ENCODE measurements at places on chromosomes 7 and 10.

DNA sequence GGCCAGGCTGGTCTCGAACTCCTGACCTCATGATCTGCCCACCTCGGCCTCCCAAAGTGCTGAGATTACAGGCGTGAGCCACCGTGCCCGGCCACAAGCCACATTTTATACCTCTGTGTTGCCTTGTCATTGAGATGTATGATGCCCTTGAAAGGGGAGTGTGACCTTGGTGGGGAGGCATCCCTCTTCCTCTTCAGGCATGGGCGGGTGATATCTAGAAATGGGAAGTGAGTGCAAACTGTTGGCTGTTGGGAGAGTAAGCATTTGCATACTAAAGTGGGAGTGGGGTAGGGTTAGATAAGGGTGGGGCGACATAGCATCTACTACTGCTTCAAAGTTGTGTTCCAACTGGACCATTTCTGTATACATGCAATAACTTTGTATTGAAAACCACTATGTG, 20.1 kb downstream of the RP9 start:
- peak; percentile 19 for DNase-seq

- no peak for DNase-seq
Observed at GRCh38 chr10:14438057-14438456, 107.3 kb upstream of the FRMD4A start.

DNA sequence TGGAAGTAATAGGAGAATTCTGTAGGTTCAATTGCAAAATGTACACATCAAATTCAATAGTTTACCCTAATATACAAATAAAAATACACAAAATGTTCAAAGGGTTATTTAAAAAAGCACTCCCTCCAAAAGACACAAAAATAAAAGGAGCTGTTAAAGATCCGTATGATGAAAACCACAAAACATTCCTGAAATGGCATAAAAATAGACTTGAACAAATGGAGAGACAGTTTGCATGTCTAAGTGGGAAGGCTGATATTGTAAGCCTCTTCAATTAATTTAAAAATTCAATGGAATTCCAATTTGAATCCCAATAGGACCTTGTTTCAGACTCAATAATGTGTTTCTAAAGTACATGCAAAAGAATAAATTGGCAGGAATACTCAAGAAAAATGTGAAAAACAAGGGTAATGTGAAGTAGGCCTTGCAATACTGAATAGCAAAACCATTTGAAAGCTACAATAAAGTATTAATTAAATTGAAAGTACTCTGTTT, 38.0 kb upstream of the INSYN2A start:
- DNase-seq: no peak

- no peak for DNase-seq
Observed at GRCh38 chr7:6202117-6202516, 70.3 kb downstream of the CYTH3 start.

DNA sequence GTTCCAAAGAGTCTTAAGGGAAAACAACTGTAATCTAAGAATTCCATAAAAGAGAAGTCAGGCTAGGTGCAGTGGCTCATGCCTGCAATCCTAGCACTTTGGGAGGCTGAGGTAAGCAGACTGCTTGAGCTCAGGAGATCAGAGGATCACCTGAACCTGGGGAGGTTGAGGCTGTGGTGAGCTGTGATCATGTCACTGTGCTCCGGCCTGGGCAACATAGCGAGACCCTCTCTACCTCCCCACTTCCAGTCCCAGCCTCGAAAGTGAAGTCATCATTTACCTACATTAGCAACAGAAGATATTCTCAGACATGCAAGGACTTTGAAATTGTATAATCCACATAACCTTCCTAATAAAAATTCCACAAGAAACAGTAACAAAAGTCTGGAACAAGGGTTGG, 129.8 kb upstream of the DNAJB12 start:
- no peak for DNase-seq

DNA sequence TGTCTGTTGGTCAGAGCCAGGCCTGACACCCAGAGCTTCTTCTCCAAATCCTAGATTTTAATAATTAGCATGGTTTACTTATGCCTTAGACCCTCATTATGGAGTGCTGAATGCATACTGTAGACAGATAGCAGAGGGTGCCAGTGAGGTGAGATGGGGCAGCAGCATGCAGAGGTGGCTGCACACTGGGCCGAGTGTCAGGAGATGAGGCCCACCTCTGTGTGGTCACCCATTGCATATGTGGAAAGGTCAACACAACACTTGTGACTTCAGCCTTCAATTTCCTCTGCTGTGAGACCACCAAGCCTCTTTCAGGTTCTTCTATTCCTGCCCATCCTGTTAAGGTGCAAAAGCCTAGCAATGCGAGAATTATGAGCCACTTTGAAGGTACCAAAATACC, 39.7 kb upstream of the NMT2 start:
- no peak for DNase-seq
